Inflammatory macrophage (primary cell): ENCODE measurements at places on chromosomes 1 and 21.

DNA sequence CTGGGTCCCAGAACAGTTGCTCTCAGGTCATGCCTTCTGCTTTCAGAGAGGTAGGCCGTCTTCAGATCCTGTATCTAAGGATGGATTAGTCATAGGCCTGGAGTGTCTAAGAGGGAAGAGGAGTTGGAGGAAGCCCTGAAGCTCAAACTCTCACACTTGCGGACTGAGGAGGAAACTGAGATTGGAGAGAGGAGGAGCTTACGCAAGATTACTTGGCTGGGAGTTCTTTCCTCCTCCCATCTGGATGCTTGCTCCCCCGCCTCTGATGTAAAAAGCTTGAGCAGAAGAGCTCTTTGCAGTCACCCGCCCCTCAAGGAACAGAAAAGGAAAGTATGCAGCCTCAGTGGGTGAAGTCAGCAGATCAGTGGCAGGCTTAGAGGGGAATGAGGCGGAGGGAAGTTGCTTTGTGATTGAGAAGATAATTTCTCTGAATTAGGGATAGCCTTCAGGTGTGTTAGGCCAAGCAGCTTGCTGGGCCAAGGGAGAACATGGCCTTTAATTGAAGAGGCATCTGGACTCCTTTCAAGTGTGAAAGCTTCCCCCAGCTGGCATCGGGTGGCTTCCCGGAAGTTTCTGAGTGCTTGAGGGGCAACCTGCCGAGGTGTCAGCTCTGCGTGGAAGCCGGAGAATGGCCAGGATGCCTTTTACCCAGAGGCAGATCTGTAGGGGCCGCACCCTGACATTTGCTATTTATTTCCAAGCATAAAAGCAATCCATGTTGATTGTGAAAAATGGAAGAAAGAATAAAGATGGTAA is 6.6 kb downstream of the ADORA1 start:
- DNase-seq: peak; percentile 81

GRCh38 chr1:159132271-159132881 is 39.0 kb upstream of the CADM3 start:
- DNase-seq: peak; percentile 69

DNA sequence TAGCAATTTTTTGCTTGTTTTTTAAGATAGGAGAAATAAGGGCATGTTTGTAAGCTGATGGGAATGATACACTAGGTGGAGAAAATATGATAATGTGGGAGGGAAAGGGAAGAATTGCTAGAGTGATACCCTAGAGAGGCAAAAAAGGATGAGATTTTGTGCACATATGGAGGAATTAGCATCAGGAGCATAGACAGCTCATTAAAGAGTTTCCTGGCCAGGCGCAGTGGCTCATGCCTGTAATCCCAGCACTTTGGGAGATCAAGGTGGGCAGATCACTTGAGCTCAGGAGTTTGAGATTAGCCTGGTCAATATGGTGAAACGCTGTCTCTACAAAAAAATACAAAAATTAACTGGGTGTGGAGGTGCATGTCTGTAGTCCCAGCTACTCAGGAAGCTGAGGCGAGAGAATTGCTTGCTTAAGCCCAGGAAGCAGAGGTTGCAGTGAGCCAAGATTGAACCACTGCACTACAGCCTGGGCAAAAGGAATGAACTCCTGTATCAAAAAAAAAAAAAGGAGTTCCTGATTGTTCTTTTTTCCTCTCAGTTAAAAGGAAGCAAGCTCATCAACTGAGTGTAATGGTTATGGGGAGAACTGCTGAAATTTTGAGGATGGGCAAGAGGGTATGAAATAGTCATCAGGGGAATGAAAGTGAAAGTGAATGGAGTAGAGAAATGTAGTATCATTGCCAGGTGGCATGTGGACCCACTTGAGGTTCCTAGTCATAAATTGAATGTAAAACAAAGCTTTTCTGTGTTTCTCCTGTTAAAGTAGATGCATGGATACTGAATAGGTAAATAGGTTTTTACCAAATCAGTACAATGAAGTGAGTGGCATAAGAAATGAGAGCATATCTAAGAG is 35.5 kb downstream of the SH3GLB1 start:
- no peak for DNase-seq

GRCh38 chr1:115440733-115441132 is 102.7 kb upstream of the NGF start:
- DNase-seq: no peak

GRCh38 chr1:82565546-82565945 is 764.8 kb downstream of the ADGRL2 start:
- no peak for DNase-seq

DNA sequence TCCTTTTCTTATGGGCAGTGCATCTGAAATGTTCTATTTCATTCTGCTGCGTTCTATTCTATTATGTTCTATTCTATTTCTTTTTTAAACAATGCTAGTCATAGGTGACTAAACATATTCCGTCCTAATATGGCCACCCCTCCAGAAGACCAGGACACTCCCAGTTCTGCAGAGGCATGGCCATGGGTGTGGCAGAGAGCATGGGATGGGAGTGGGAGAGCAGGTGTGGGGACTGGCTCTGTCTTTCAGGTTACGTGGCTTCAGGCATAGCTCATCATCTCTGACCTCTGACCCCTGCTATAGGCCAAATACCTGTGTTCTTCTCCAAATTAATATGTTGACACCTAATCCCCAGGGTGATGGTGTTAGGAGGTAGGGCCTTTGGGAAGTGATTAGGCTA is 33.4 kb upstream of the TLR5 start:
- DNase-seq: no peak

- DNase-seq: peak; percentile 50
Observed at GRCh38 chr1:40153073-40153770, 8.0 kb upstream of the RLF start.

DNA sequence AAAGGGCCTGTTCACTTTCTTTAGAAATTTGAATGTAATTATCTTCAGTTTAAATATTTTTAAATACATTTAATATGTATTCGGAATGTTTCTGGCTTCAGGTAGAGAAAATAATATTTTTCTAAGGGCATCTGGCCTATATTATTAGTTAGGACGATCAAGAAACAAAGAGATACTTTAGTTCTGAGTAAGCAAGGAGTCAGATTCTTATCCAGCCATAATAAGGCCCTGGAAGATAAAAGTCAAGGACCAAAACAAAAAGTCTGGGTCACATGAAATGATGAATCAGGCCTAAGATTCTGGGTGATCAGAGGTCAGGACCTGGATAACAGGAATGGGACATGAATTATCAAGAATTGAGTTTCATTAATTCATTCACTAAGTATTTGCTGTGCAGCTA is 6.3 kb downstream of the PHC2 start:
- no peak for DNase-seq

- DNase-seq: peak; percentile 60
Observed at GRCh38 chr1:155000726-155001424, 1.7 kb upstream of the ZBTB7B start.

DNA sequence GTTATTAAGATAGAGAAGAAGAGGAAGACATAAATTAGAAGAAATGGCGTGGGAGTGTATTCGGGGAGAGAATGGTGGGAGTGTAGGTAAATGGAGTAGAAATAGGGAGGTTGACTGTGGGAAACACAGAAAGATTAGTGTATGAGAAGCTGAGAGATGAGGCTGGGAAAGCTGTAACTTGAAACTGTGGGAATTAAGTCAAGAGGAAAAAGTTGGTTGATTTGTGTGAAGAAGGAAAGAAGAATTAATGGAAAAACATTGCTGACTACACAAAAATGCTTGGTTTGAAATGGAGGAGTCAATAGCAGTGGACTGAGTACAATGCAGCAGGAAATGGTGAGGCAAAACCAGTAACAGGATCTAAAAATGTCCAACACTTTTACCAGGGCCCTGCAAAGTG is 448.3 kb downstream of the PTPRC start:
- DNase-seq: no peak

- no peak for DNase-seq
Observed at GRCh38 chr1:93576346-93576745, 105.3 kb downstream of the BCAR3 start.

DNA sequence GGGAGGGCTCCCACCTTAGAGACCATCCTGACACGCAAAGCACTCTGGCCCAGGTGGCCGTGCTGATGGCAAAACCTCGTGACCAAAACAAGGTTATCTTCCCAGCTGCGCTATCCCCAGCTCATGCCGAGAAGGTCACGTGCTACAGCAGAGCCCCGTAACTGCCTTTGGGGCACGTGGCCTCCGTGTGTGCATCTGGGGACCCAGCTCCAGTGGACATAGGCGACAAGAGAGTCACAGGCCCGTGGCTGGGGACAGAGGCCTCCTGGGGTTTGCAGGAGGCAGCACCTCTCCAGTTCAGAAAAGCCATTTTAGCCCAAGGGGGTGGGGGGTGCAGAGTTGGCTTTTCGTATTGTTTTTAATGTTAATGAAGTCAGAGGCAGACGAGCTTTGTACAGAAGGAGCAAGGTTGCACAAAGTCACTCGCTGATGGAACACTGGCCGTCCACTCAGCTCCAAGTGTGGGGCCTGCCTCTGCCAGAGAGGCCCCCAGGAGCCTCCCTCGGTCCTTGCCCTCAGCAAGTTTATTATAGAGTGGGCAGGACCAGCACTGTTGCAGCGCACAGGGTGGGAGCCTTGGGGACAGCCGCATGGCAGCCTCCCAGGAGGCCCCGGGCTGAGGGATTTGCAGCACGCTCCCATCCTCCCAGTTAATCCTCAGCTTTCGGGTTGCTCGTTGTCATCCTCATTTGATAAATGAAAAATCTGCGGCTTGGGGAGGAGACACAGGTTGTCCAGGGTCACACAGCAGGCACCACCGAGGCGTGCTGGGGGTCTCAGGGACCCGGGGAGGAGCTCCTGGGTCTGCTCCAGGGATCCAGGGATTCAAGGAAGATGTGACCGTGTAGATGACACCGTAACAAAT is 8.0 kb upstream of the PDE9A start:
- DNase-seq: no peak

DNA sequence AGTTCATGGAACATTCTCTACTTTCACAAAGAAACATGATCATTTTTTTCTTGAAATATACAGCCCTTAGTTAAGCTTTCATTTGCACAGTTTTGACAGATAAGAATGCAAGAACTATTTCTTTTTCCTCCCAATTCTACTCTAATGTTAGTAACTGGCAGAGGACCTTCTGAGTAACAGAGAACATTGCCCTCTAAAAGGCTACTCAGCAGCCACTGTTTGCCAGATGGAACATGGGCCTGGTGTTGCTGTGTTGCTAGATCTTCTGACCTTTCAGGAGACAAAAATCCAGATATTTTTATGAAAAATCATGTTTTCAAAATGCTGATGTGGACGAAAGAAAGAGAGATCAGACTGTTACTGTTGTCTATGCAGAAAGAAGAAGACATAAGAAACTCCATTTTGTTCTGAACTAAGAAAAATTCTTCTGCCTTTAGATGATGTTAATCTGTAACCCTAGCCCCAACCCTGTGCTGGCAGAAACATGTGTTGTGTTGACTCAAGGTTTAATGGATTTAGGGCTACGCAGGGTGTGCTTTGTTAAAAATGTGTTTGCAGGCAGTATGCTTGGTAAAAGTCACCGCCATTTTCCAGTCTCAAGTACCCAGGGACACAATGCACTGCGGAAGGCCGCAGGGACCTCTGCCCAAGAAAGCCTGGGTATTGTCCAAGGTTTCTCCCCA is 2.9 kb upstream of the PRDX6 start:
- no peak for DNase-seq

- no peak for DNase-seq
Observed at GRCh38 chr1:200392625-200393185, 17.1 kb downstream of the ZNF281 start.

GRCh38 chr1:77370161-77370560 is 88.3 kb downstream of the AK5 start:
- DNase-seq: no peak

DNA sequence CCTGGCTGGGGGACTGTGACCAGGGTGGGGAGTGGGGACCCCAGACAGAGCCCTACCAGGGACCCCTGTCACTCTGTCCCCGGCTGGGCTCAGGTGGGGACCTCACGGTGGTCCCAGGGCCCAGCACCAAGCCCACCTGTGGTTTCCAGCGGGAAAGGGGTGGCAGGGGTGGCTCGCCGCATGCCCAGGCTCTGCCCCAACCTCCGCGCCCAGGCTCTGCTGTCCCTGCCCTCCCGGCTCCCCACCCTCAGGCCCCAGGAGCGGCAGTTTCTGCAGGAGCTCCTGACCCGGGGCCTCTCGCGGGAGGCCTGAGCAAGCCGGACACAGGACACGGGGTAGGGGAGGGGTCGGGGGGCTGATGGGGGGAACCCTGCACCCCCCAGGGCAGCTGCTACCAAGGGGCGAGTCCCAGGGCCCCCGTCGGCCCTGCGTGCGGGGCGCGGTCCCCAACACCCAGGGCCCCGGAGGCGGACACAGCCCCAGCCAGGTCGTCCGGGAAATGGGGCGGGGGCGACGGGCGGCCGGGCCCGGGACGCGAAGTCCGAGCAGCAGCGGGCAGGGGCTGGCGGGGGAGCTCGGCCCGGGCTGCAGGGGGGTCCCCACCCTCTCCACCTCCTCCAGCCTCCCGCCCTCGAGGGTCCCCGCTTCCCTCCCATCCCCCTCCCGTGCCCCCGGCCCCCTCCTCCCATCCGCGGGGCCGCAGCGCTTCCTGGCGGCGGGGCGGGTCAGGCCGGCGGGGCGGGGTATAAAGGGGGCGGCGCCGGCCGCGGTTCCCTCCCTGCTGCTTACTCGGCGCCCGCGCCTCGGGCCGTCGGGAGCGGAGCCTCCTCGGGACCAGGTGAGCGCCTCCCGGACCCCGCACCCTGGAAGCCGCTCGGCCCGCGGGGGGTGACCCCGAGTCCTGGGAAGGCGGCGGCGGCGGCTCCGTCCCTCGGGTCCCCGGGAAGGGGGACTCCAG is at the start of gene COL6A2:
Gene COL6A2 (plus strand): TSS at position 777 of the 958 bp plus-strand sequence.
- no peak for DNase-seq

- DNase-seq: peak; percentile 38
Observed at GRCh38 chr1:230112131-230112701, 45.2 kb downstream of the GALNT2 start.

DNA sequence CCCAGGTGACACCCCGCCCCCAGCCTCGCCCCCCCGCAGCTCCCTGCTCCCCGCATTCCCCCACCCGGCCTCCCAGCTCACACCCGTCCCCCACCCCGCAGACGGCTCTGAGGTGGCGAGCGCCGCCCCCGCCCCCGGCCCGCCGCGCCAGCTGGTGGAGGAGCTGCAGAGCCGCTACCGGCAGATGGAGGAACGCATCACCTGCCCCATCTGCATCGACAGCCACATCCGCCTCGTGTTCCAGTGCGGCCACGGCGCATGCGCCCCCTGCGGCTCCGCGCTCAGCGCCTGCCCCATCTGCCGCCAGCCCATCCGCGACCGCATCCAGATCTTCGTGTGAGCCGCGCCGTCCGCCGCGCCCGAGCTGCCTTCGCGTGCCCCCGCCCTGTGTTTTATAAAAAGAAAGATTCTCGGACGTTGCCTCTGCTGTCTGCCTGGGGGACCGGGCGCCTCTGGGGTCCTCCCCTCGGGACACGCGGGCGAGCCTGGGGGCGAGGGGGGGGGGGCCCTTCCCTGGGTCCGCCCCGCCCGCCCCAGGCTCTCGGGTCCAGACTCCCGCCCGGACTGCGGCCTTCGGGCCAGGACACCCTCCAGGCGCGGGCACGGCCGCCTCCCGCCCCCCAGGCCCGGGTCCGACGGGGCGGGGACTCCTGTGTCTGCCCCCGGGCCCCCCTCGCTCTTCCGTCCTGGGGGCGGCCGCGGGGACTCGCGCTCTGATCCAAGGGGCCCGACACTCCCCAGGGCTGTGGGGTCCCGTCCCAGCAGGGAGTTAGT is 1.6 kb upstream of the MMP23B start:
- DNase-seq: peak; percentile 54

GRCh38 chr1:153220606-153221303 is 3.4 kb downstream of the PRR9 start:
- DNase-seq: no peak

- DNase-seq: no peak
Observed at GRCh38 chr1:15816674-15817073, 9.2 kb upstream of the UQCRHL start.

GRCh38 chr1:229203030-229203751 is 67.7 kb upstream of the RAB4A start:
- peak; percentile 46 for DNase-seq
